ENCODE measurements at places on chromosomes 11 and 22.

DNA sequence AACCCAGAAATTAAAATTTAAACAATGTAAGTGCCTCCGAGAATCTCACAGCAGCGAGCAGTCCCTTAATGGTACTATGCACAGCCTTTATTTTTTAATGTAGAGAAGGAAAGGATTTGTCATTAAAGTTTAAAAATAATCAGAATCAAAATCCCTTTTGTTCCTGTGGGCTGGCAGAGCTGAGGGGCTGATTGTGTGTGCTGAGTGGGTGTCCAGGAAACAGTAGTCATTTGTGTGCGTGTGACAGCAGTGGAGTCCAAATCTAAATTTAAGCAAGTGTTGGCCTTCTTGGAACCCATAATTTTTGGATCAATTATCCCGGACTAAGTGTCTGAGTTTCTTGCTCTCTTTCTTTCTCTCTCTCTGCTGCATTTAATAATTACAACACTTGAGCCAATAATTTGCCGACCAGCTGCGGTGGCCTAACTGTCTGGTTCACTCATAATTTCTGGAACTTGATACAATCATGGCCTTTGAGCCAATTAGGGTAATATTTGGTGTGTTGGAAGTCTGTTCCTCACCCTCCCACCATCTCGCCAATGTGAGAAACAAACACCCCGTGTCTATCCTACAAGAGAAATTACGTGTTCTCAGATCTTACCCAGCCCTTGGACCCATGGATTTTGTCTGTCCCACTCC lies 528.0 kb downstream of the SOX6 start:
- no peak for DNase-seq

DNA sequence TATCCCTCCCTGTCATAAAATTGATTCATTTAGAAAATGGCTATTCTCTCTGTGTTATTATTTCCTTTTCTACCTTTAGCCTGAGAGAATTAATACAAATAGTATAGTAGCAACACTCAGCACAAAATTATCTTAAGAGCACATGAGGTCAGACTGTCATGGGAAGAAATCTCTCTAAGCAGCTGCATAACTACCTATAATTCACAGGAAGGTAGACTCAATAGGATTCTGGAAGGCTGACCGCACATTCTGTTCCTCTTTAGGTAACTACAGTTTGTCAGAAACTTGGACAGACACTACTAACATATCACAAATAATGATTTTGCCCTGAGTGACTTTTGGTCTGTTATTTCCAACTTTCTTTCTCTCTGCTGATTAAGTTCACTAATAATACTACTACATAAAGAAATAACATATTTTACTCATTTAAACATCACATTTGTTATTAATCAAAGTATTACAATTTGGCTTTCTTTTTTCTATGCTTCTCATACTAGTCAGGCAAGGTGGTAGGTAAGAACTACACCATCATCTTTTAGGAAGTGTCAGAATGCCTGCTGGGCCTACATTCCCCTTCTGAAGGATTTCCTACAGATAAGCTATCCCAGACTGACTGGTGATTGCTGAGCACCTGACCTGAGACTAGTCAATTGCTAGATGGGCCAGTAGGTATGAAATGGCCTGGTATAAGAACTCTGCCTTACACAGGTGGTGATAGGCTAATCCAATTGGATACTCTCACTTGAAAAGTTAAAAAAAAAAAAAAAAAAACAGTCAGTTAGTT lies 325.1 kb downstream of the DLG2 start:
- DNase-seq, result peak; percentile 49

DNA sequence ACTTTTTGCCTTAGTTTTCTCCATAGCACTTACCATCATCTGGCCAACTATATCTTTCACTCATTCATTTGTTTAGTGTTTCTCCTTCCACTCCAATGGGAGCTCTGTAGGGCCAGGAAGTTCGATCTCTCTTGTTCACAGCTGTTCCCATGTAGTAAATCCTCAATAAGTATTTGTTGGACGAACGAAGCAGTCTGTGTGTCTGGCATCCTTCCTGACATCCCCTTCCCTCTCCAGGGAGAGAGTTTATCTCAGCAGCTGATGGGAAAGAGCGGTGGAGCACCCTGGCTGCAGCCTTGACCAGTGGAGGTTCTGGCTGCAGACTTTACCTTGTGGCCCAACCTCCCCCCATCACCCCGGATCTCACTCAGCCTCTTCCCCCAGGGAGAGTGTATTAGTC lies 141.7 kb downstream of the CHST1 start:
- no peak for DNase-seq

DNA sequence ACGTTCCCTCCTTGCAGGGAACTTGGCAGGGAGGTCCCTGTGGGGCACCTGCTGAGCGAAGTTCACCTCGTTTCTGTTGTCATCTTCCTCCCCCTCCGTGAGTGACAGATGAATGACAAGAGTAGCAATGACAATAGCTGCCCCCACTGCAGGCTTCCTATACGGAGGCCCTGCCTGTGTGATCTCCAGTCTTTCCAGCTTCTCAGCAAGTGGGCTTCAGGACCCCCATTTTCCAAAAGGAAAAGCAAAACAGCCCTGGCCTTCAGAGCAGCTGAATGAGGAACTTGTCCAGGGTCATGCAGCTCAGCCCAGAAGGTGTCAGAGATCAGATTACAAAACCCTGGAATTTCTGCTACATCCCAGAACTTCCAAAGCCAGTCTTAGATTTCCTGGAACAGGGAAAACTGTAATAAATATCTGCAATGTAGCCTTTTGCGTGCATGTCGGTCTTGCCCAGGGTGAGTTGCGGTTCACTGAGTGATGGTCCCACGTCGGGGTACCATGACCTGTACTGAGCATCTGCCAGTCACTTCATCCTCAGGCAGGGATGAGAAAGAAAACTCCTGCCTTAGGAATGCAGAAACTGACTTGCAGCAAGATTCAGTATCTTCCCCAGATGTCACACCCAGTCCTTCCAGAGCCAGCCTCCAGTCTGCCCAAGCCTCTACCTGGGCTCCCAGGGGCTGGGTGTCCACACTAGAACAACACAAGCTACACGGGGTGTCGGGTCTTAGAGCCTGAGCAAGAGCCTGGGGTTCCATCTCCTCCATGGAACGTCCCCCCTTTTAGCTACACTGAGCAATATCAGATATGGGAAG lies 1457.0 kb downstream of the BRD1 start:
- DNase-seq, result peak; percentile 51

DNA sequence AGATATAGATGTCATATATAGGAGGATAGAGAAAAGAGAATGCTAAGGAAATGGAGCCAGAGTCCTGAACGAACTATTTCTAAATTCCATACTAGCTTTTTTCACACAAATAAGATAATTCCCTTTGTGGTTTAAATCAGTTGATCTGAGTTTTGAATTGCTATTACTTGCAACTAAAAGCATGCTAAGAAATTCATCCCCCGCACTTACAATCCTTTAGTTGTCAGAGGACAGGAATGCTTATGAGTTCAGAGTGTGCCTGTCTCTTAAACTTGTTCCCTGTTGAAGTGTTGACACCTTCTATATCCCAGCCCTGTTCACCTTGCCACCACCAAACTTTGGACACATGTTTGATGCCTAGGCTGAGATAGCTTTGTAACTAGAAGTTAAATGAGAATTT lies 406.2 kb downstream of the METTL15 start:
- no peak for DNase-seq

DNA sequence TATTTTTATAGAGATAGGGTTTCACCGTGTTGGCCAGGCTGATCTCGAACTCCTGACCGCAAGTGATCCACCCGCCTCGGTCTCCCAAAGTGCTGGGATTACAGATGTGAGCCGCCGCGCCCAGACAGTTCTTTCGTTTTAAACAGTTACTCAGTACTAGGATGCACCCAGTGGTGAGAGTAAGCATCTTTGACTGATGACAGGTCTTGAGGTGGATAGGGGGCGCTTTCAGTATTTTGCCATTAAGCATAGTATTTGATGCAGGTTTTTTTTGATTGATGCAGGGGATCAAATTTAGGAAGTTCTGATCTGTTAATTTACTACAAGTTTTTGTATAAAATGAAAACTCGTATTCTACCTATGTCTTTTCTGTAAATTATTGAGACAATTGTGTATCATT lies 13.2 kb upstream of the TRIM34 start:
- DNase-seq, result no peak

GRCh38 chr11:96203567-96204365 lies 139.2 kb downstream of the MAML2 start:
- peak; percentile 72 for DNase-seq

DNA sequence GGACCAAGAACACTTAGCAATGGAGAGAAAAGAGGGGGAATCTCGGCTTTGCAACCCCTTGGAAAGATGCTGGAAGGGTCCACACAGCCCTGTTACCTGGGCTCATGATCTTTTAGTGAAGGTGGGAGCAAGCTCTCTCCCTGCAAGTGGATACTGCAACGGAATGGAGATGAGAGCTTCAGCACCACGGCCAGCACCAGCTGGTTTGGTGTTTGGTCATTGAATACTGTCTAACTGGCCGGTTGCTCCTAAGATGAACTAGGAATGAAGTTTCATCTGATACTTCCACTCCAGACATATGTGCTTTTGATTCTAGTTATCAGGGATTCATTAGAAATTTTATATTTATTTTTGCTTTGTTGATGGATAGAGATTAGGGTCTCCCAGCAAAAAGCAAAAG lies 16.3 kb downstream of the HTR3A start:
- DNase-seq, result peak; percentile 92

DNA sequence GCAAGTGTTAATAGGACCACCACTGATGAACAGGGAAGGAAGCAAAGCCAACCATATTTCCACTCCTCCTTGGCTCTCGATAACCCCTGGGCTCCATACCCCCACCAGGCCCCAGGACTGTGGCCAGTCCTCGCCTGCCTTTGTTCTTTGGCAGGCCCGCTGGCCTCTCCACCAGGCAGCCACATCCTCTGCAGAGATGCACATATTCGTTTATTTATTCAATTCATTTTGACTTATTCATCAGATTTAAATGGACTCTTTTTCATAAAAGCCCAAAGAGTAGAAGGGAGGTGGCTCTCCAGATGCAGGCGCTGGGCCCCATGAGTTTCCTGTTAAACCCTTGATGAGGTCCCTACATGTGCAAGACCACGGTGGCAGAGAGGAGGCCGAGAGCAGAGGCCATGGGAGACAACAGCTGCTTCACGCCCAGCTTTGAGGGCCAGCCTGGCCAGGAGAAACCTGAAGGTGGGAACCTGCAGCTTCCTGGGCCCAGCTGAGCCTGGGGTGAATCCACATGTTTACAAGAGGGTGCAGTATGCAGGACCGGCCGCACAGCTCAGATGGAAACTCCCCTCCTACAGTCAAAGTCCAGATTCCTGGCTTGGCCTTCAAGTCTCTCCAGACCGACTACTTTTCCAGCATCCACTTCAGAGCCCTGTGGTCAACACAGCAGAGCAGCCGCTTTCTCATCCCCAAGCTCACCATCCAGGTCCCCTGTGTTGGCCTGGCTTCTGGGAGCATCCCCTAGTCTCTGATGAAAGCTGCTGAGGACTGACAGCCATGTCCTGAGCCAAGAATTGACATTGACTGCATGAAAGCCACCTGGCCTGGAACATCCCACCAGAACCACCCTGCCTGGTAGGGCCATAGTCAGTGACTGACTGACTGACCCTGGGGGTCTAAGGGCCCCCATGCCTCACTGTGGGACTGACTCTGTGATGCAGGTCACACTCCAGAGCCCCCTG lies 39.7 kb upstream of the CCND1 start:
- peak; percentile 22 for DNase-seq

GRCh38 chr11:96293109-96293508 lies 49.9 kb downstream of the MAML2 start:
- DNase-seq, result no peak

- no peak for DNase-seq
These were observed 46.2 kb downstream of the FAM83F start for GRCh38 chr22:40040927-40041326.

- no peak for DNase-seq
These were observed 140.0 kb upstream of the POU2AF2 start for GRCh38 chr11:111105566-111105965.

GRCh38 chr22:17012267-17012666 lies 4.2 kb upstream of the GAB4 start:
- no peak for DNase-seq

- DNase-seq, result no peak
These were observed 7.9 kb upstream of the PDXP start for GRCh38 chr22:37650463-37651136.

- DNase-seq, result peak; percentile 72
These were observed 161.1 kb downstream of the NAV2 start for GRCh38 chr11:19873730-19874129.

- no peak for DNase-seq
These were observed 902.4 kb upstream of the RAG2 start for GRCh38 chr11:37500425-37500824.

GRCh38 chr22:41656556-41656955 lies 32.1 kb downstream of the SNU13 start:
- DNase-seq, result no peak

GRCh38 chr11:70538641-70539359 lies 140.5 kb downstream of the CTTN start:
- DNase-seq, result no peak

GRCh38 chr22:37243402-37244113 lies 511 bp downstream of the RAC2 start:
- DNase-seq, result peak; percentile 37

GRCh38 chr11:111206472-111206871 lies 39.1 kb upstream of the POU2AF2 start:
- no peak for DNase-seq

- peak; percentile 45 for DNase-seq
These were observed 52.4 kb upstream of the SHISAL1 start for GRCh38 chr22:44365191-44365590.

DNA sequence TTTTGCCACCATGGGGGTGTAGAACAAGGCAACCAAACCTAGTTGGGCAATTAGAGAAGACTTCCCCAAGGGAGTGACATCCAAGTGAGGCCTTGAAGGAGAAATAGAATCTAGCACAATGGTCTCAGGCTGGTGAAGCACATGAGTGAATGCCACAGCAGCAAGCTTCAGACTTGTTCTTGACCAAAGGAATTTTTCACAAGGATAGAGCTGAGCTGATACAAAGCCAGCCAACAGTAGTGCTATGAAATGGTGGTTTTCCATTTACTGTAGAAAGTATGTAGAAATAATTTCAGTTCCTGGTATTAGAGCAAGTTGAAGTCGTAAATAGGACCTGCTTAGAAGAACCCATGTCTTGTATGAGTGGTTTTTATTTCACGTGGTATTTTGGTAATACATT lies 148.3 kb upstream of the RASSF10 start:
- no peak for DNase-seq

DNA sequence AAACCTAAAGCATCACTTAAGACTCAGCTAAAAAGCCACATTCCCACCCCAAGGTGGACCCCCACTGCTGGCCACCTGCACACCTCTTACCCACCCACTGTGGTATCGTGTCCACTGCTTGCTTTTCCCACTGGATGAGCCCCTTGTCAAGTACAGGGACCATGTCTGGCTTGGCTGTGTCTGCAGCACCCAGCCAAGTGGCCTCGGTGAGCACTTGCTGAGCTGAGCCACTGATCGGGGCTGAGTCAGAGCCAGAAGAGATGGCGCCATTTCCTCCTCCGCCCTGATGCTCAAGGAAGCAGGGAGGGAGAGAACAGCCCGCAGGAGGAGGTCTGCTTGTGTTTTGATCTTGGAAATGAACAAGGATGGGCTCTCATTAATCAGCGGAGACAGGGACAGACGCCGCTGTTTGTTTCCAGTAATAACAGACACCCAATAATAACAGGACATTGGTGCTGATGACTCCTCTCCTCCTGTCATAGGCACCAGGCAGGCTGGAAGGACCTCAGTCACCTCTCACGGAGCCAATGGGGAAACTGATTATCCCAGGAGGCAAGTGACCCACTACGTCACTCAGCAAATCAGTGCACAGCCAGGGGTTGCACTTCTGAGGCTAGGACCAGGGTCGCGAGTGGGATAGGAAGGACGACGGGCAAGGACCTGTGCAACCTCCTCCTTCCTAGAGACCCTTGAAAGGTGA lies 85.2 kb upstream of the RTL6 start:
- peak; percentile 34 for DNase-seq

- peak; percentile 92 for DNase-seq
These were observed 849 bp downstream of the TCF20 start for GRCh38 chr22:42269432-42270175.

All from endodermal cell (in vitro differentiated cells).